NCI-H748 treated with DMSO at 0.1 percent for 48 hours (cell line): ENCODE measurements at places on chromosomes 1 and 21.
A peak's percentile ranks its signal among the peaks of the same experiment; 100 is the strongest.

DNA sequence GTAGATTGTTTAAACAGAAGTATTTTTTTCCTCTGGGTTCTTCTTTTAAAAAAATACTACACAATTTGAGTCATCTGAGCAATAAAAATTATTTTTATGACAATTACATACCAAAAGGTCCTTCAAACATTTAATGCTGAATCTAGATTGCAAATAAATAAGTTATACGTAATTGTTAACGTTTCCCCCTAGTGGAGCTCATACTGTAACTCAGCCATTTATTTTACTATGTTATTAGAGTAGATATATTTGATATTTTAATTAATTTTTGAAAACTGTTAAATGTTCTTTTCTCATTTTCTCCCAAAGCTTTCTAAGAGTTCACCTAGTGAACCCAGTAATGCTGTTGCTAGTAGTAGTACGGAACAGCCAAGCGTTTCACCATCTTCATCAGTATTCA, 33.5 kb downstream of the ZMYM1 start:
- DNase-seq = no peak

DNA sequence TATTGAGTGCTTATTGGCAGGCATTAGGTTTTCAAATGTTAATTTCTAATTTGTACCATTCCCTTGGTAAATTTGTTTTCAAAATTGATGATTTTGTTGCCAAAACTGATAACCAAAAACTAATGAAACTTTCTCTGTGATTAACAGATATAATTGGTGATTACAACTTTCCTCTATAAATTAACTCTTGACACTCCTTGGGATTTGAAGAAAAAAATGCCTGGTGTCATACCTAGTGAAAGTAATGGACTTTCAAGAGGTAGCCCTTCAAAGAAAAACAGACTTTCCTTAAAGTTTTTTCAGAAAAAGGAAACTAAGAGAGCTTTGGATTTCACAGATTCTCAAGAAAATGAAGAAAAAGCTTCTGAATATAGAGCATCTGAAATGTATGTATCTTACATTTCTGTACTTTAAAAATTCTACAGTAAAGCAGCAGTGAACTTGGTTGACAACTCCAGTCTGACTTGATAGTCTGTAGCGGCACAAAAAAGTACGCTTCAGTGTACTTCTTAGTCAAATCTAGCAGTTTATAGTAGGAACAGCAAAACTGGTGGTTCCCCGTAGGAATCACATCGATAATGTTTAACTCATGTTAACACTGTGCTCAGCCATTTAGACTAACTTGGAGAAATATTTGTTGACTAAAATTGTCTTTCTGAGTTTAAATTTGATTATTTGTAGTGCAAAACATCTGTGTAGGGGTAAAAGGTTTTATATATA, 3.0 kb downstream of the USP1 start:
- DNase-seq = no peak

DNA sequence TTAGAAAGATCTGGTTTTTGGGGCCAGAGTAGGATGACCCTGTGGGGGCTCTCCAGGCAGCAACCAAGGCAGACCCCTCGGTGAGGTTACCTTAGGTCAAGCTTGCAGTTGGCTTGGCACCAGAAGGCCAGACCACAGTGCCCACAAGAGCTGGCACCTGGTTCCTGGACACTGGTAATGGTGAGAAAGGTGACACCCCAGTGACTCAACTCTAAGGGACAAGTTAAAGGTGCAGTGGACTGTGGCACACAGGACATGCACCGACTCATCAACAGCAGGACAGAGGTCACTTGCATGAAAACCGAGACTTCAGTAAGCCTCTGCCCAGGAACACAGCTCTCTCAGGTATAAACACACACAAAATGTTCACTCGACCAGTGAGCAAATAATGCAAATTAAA, 6.7 kb downstream of the LRRC38 start:
- no peak for DNase-seq

GRCh38 chr21:39531064-39531463, 79.3 kb downstream of the SH3BGR start:
- no peak for DNase-seq

GRCh38 chr1:171220581-171221054, 27.7 kb upstream of the FMO1 start:
- DNase-seq = no peak

GRCh38 chr1:168443899-168444298, 99.9 kb downstream of the XCL2 start:
- no peak for DNase-seq

DNA sequence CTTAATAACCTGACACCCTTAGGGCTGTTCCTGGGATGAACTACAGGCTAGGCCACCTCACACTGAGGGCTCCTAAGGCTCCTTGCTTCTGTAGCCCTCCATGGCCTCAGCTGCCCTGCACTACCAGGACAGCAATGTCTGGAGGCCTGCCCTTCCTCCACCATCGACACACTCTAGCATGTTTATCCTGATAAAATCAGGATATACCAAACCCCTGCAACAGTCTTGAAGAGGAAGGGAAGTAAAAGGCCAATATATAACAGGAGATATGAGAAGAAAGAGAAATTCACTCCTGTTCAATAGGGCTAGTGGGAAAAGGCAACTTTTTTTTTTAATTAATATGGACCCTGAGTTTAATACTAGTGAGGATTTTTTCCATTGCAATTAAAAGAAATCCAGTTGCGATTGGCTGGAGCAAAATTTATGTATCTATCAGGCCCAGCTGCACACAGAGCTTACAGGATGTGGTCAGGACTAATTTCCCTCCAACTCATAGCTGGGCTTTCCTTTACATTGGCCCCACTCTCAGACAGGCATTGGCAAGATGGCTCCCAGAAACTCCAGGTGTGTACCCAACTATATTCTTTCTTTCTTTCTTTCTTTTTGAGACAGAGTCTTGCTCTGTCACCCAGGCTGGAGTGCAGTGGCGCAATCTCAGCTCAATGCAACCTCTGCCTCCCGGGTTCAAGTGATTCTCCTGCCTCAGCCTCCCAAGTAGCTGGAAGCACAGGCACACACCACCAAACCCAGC, 13.5 kb upstream of the ATP2B4 start:
- DNase-seq = no peak

DNA sequence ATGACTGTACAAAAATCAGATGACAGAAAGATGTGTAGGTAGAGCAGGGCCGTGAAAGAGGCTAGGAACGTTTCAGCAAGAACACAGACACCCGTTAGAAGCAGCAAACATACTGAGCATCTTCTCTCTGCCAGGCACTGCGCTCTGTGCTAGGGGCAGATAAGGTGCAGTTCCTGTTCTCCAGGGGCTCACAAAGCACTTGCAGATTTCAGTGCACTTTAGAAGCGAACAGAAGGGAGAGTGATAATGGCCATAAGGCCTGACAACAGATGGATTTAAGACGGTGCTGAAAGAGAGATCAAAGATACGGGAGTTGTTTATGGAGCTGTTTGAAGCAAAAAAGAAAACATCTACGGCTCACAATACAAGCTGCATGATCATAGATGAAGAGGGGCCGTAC, 200.3 kb upstream of the FOXD3 start:
- DNase-seq = no peak

DNA sequence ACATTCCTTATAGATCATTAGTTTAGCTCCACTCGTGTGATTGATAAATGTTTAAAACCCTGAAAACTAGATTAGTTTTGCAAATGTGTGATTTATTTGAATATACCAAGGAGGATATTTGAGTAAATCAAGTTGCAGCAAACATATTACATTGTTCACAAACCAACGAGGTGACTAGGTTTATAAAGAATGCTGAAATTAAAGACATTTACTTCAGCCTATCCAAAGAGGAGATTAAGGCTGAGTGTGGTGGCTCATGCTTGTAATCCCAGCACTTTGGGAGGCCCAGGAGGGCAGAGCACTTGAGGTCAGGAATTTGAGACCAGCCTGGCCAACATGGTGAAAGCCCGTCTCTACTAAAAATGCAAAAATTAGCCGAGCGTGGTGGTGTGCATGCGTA, 34.1 kb downstream of the VTCN1 start:
- DNase-seq = no peak

GRCh38 chr1:185957441-185958363, 223.5 kb downstream of the HMCN1 start:
- DNase-seq = no peak

DNA sequence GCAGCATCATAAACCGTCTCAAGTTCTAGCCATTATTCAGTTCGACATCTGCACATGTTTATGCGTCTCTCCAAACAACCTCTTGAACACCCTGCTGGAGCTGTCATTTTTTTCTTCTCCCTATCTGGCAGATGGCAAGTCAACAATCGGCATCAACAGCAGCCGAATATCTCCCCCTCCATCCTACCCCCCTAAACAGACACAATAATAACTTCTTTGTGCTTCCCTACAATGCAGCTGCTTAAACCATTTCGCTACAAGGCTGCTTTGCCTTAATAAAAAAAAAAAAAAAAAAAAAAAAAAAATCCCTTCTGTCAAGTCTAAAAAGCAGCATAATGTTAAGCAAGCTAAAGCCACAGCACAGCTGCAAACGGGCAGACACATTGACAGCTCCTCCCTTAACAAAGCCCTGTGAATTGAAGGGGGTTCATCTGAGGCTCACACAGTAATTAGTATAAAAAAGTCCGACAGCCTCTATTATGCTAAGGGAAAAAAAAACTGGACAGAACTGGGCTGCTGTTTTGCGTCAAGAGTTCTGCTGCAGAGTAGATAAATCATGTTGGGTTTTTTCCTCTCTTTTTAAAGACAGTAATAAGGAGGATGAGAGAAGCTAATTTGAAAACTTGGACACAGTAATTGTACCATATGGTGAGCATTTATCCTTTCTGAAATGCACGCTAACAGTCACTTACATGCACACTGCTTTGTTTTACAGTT, 136.4 kb downstream of the AKT3 start:
- peak; percentile 95 for DNase-seq

DNA sequence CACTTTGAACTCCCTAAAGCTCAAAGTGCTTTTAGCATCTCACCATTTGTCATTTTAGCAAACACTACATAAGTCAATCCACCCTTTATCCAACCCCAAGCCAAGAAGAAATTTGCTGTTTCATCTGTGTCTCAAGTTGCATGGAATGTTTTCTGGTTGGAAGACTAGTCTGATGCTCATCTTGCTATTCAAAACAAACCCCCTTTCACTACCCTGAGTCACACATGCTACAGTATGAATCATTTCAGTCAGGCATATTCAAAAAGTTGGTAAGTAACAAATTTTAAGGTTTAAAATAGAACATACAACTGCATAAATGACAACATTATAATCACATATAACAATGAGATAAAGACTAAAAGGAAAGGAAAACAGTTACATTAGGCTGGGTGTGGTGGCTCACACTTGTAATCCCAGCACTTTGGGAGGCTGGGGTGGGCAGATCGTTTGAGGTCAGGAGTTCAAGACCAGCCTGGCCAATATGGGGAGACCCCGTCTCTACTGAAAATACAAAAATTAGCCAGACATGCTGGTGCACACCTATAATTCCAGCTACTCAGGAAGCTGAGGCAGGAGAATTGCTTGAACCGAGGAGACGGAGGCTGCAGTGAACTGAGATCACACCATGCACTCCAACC, 38.7 kb downstream of the DSTYK start:
- DNase-seq = no peak

DNA sequence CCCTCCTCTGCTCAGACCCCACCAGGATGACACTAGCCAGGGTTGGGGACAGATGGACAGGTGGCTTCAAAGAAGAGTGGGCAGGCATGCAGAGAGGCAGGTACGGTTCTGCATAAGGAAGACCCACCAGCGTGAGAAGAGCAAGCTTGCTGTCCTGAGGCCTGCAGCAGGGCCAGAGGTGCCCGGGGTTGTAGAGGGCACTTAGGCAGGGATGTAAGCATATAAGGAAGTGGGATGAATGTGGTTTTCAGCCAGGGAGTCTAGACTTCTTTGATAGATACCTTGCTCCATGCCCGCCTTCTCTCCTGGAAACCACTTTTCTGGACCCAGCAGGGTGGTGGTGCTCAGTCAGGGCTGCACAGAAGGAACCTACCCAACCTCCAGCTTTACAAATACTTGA, 1.4 kb downstream of the TTC39A start:
- DNase-seq = no peak

DNA sequence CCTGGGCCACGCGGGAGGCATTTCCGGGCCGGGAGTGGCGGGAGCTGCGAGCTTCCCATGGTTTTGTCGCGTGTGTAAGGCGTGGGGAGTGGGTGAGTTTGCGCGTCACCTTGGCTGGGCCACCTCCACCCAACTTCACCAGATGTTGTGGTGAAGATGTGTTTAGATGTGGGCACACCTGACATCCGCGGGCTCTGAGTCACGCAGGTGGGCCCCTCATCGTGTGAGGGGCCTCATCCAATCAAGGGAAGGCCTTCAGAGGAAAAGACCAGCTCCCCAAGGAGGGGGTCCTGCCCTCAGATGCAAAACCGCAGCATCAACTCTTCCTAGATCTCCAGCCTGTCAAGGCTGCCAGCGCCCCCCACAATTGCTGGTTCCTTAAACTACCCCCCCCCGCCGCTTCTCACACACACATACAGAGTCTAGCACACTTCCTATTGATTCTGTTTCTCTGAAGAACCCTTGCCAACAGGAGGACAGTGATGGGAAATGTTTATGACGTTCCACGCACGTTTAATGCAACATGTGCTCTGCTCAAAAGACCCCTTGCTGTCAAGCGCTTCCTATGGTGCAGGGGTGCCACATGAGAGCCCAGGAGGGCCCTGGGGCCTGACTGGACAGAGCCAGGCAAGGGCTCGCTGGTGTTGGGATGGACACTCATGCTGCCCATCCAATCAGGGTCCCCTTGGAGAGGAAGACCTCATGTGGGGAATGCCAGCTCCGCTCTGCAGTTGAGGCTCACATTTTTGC, 11.9 kb downstream of the ACTRT2 start:
- DNase-seq = no peak

- DNase-seq = no peak
Observed at GRCh38 chr1:162560303-162561036, 1.1 kb upstream of the UAP1 start.

- no peak for DNase-seq
Observed at GRCh38 chr1:184634296-184634695, 120.4 kb downstream of the EDEM3 start.

- DNase-seq = no peak
Observed at GRCh38 chr1:4797016-4797410, 142.6 kb downstream of the AJAP1 start.

GRCh38 chr1:152783095-152783494, 3.0 kb upstream of the LCE1E start:
- no peak for DNase-seq

DNA sequence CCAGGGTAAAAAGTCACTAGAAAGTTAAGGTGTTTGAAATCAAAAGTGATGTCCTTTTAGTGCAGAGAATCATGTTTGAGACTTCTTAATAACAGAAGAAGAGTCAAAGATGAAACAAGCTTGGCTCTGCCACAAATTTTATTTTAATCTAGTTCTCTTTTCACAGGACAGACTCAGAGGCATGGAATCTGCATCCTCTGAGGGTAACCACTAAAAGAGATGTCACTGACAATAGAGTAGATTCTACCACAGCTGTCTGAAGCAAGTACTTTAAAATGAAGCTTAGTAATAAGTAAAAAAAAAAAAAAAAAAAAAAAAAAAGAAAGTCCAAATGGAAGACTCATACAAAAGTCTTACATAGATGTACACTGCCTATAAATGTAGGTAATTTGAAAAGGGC, 519.7 kb upstream of the PRMT6 start:
- DNase-seq = no peak

GRCh38 chr1:245715291-245715701, 560.5 kb downstream of the KIF26B start:
- no peak for DNase-seq
